ENCODE measurements at places on chromosomes 12 and 14.

GRCh38 chr12:116672842-116673516 lies 64.9 kb downstream of the SPRING1 start:
- DNase-seq: no peak

GRCh38 chr14:93972618-93973205 lies 3.7 kb downstream of the ASB2 start:
- DNase-seq: no peak

GRCh38 chr12:2032506-2032905 lies 20.3 kb upstream of the CACNA1C start:
- no peak for DNase-seq

GRCh38 chr14:93061380-93062012 lies 54.2 kb downstream of the ITPK1 start:
- DNase-seq: no peak

GRCh38 chr14:21496453-21496852 lies 14.7 kb downstream of the METTL3 start:
- no peak for DNase-seq

GRCh38 chr12:94429633-94430032 lies 30.0 kb downstream of the CEP83 start:
- DNase-seq: no peak

- DNase-seq: no peak
These were observed 11.2 kb upstream of the HOXC13 start for GRCh38 chr12:53927220-53928029.

- no peak for DNase-seq
These were observed 26.2 kb downstream of the NKX2-8 start for GRCh38 chr14:36555998-36556743.

- no peak for DNase-seq
These were observed 21.3 kb upstream of the FAM234B start for GRCh38 chr12:13022851-13023271.

DNA sequence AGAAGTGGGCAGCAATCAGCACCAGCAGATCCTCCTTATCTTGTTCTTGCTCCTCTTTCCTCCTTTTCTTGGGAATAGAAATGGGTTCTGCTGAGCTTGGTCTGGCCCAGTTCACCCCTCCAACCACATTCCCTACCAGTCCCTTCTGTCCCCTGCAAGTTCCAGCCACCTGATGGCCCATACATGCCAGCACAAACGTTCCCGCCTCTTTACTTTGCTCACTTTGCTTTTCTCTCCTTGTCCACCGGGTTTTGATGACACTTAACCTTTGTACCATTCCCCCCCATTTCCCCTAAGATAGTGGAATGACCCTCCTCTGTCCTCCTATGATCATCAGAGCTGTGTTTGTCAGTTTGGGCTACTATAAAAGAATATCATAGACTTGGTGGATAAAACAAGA lies 23.4 kb upstream of the EML1 start:
- no peak for DNase-seq

DNA sequence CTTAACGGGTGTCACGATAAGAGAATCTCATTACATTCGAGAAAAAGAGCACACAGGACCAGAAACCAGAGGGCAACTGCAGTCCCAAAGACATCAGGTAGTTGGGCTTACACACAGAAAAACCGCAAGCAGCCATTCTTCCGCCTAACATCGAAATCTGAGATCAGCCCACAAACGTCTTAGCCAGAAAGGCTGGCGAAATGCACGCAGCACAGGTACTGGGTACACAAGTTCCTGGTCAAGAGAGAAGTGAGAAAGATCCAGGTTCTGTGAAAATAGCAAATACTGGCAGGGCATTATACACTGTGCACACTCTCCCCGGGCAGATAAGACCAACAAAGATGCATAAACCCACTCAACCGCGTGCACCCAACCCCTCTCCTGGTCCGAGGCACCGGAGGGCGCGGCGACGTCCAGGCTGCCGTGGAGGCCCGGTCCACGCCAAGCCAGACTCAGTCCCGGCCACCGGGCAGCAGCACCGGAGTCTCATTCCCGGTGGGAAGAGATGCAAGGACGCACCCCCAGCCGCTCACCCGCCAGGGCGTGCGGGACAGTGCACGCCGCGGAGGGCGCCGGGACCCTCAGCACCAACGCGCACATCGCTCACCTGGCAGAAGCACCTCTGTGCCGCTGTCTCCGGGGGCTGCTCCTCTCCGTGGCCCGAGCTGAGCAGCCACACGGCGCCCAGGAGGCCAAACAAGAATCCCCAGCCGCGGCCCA lies 437 bp downstream of the ERO1A start:
- DNase-seq: peak; percentile 41

GRCh38 chr12:68158432-68158831 lies 1.1 kb downstream of the IFNG start:
- DNase-seq: no peak

DNA sequence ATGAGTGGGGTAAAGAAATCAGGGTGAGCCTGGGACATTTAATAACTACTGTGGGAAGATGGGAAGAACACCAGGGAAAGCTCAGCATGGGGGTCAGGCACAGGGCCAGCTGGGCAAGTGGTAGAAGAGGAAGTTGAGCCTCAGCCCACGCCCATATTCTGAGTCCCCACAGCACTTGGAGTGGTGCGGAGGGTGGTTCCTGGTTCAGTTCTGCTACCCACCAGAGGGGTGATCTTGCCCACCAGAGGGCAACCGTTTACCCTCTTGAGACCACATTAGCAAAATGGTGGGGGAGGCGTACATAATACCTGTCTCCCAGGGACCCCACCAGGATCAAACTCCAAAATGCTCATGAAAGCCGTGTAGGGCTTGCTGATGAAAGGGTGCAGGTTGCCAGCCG lies 16.8 kb upstream of the ANKRD33 start:
- no peak for DNase-seq

- no peak for DNase-seq
These were observed 233.8 kb downstream of the CACNA1C start for GRCh38 chr12:2286461-2287131.
